ENCODE measurements at places on chromosomes 7 and 10.

- no peak for DNase-seq
These were observed 119.2 kb downstream of the PPP1R9A start for GRCh38 chr7:95026421-95027072.

DNA sequence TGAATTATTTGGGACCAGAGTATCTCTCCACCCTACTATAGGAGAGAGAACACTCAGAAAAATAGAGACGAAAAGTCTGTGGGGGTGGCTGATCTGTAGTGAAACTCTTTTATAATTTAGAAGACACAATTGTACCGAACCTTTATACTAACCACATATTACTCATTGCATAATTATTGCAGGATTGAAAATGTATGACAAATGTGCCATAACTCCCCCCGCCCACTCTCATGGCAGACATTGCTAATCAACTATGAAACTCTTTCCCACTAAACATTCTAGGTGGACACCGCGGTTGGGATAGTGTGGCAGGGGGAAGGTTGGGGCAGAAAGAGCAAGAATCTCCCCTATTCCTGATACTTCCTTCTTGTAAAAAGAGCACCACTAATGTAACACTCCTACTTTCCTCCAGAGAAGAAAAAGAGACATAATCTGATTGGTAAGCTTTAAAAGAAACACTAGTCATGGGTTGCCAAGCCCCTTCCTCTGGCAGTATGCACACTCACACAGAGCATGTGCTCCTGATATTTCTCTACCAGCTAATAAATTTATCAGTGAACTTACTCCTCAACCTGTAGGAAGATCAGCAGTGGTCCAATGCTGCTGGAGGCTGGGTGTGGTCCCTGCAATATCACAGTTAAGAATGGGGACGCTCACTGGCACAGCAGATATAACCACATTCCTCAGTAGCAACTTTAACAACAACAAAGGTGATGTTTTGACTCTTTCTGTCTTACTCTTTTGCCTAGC is 18.7 kb upstream of the ARID5B start:
- no peak for DNase-seq

DNA sequence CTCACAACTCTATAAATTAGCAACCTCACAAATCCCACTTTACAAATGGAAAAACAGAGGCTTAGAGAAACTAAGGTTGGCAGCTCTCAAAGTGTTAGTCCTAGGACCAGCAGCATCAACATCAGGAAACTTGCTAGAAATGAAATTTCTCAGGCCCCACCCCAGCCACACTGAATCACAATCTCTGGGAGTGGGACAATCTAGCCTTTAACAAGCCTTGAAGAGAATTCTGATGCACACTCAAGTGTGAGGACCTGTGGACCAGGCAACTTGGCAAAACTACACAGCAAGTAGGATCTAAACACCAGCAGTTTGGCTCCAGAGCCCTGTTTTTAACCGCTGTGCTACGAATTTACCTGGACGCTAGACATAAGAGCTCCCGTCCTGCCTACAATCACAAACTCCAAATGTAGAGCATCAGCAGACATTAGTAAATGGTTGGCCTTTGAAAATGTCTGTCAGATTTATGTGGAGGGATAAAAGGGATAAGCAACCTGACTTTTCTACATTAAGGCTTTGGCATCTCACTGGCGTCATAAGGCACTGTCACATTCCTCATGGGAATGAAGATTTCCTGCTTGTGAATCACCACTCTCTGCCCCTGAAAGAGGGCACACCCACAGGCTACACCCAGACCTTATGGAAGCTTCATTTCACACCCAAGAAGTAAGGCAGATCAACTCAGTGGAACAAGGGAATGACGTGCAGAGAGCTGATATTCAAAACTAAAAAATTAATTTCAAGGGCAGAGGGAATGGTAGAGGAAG is 34.5 kb downstream of the PPP1R3C start:
- DNase-seq = no peak

- no peak for DNase-seq
These were observed 246.0 kb upstream of the NFE2L3 start for GRCh38 chr7:25906003-25906402.

DNA sequence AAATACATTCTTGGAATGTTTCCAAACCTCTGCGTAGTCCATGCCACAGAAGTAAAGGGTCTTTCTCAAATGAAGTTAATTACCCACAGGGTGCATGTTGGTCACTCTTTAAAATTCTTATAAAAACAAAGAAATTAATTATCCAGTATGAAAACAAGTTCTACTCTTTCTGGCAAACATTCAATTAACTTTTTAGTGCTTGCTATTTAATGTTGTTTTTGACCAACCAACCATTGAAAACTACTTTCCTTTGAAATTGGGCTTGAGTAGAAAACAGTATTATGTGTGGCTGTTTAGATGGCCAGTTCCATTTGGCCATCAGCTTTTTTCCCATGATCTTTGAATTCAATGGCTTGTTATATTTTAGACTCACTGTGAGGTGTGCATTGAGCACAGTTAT is 83.0 kb downstream of the TAF3 start:
- DNase-seq = no peak

- no peak for DNase-seq
These were observed 453.5 kb upstream of the SEMA3A start for GRCh38 chr7:84647797-84648757.
